ENCODE measurements at places on chromosomes 5 and 9.
A peak's percentile ranks its signal among the peaks of the same experiment; 100 is the strongest.

GRCh38 chr5:82354543-82354942, 76.4 kb upstream of the RPS23 start:
- DNase-seq = no peak

DNA sequence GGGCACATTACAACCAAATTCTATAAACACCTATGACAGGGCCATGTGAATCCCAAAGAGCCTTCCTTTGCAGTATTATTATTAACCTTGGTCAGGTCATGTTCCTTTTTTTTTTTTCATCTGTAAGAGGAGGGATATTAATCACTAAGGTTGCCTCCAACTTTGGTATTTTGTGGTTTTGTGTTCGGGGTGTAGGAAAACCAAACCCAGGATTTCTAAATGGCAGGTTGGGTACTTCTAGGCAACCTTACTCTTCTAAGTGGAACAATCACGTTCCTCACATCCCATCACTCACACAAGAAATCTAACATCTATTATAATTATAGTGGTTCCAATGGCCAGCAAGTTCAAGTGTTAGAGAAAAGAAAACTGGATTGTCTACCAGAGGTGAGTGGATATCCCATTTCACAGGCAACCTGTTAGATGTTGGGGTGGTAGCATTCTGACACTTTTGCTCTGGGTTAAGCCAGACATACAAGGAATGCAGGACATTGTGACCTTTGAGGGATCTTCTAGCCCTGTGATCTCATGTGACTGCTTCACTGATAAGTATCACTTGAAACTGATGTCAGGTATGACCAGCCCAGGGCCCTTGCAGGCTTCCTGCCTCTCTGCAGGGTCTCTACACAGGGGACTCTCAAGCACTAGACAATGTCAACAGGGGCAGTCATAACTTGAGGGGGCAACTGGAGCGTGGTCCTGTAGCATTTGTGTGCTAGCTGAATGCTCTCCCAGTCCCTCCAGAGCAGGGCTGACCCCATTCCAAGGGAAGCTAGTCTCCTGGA, 126.2 kb upstream of the VLDLR start:
- no peak for DNase-seq

DNA sequence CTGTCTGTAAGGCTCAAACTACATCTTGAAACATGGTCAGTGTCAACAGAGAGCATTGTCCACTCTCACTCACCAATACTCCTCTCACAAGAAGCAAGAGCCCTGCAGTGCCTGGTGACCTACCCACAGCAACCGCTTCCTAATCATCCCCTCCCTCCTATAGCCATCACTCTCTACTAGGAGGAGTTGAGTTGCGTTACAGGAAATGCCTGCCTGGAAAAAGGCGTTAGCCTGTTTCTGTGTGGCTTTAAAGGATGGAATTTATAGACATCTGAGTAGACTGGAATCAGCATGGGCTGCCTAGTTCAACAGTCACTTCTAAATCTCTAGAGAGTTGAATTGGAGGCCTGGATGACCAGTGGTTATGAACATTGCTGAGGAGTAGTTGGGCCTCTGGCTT, 108.3 kb upstream of the FER start:
- no peak for DNase-seq

DNA sequence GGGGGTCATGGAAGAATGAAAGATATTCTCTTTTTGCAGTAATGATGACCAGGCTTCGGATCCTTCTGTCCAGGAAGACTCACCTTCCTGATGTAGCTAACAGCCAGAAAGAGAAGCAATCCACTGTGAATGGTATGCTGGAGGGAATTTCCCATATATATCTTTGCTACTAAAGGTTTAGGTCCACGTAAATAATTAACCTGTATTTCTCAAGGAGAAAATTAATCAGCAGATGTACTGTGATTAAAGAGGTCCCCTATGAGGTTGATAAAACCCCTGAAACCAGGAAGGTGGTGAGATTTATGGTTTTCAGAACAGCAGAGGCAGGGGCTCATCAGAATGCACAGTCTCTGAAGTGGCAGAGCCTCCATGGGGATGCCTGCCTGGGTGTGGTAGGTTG, 11.4 kb upstream of the RAB3C start:
- DNase-seq = no peak

GRCh38 chr5:172773481-172774469, 2.8 kb upstream of the DUSP1 start:
- DNase-seq = no peak

DNA sequence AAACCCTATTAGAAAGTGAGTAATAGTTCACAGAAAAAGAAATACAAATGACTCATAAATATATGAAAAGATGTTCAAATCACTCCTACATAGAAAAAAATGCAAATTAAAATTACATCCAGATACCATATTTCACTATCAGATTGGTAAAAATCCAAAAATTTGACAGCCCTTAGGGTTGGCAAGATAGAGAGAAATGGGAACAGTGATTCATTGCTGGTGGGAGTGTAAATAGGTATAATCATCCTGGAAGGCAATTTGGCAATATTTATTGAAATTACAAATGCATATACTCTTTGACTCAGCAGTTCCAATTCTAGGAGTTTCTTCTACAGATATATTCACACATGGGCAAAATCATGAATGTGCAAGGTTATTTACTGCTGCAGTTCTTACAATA, 273.5 kb downstream of the NR2F1-AS1 start:
- DNase-seq = no peak

DNA sequence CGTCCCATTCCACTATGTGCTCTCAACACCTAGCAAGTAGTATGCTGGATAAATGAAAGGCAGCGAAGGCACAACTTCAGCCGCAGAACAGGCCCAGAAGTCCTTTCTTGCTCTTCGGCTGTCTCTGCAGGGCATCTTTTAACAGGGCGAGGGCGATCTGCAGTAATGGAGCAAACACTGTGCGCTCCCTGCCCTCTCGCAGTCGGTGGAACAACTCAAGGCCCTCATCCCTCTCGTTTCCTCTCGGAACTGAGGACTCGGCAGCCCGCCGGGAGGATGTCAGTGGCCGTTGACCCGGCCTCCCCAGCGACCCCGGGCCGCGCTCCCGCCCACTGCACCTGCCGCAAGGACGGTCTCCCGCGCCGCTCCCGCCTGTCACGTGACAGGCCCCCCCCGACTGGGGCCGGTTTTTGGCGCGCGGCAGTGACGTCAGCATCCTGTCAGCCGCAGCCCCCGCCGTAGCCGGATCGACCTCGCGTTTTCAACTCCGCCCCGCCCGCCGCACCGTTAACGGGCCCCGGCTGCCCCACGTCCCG, 1.1 kb downstream of the ZNF367 start:
- peak; percentile 30 for DNase-seq

DNA sequence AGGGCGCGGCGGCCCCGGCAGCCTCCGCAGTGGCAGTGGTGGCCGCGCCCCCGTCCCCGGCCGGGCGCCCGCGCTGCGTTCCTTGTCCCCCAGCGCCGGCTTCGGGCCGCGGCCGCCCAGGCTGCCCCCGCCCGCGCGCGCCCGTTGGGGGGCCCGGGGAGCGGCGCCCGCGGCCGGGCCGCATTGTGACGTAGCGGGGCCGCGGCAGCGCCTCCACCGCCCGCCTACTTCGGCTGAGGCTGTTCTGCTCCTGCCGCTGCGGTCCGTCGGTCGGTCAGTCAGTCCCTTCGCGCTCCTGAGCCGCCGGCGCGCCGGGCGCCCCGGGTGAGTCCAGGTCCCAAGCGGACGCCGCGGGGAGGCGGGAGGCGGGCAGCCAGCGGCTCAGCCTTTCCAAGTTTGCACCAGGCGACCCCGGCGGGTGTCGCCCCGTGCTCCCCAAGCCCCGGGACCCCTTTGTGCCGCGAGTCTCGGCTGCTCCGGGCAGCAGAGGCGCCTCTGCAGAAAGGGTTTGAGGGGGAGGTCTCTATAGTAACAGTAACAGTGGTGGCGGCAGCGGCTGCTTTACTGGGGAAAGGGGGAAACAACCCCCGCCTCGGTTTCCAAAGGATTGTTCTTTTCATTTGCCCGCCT, at the start of gene SNCAIP:
Gene SNCAIP, plus strand, starts transcription at position 277 of the 630 bp plus-strand sequence. CDS start 78,898 bp downstream, outside the sequence.
- DNase-seq = no peak

DNA sequence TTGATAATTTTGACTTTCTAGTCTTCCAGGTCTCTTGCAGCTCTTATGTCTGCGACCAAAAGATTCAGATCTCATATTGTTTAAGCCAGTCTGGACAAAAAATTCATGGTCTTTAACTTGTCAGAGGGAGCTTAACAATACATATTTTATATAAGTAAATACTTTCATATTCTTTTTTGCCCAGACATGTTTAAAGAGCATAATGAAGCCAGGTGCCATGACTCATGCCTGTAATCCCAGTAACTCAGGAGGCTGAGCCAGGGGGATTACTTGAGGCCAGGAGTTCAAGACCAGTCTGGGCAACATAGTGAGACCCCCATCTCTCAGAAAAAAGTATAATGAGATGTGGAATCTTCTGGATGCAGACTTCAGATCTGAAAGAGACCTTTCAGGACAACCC, 69.8 kb downstream of the JMY start:
- DNase-seq = no peak

DNA sequence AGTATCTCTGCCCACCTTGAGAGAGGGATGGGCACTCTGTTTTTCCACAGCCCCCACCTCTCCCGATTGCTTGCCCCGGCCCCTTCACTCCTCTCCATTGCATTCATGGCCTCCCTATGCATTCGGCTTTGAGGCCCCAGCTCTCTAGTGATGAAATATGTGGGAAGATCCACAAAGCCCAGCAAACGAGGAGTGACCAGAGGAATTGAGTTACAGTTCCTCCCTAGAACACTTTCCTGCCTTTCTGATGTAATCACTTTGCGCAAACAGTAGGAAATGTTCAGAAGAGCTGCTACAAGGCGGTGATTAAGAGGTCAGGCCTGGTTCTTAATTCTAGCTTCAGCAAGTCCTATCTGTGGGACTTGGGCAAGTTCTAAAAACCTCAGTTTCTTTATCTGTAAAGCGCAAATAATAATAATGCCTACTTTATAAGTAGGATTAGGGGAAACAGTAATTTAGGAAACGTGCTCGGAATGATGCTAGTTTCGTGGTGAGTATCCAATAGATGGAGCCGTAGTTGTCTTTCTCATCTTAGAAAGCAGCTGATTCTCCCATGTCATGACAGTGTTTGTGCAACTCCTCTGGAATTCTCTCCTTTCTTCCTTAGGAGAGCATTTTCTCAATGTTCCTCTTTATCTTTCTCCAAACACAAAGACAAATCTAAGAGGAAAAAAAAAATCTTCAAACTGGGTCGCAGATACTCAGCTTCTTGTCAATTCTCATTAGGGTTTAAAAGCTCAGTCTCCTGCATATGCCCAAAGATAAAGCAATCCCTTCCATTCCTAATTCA, 99.5 kb upstream of the MSX2 start:
- no peak for DNase-seq

- no peak for DNase-seq
Measured at GRCh38 chr9:135902655-135903357, 4.5 kb downstream of the CAMSAP1 start.

DNA sequence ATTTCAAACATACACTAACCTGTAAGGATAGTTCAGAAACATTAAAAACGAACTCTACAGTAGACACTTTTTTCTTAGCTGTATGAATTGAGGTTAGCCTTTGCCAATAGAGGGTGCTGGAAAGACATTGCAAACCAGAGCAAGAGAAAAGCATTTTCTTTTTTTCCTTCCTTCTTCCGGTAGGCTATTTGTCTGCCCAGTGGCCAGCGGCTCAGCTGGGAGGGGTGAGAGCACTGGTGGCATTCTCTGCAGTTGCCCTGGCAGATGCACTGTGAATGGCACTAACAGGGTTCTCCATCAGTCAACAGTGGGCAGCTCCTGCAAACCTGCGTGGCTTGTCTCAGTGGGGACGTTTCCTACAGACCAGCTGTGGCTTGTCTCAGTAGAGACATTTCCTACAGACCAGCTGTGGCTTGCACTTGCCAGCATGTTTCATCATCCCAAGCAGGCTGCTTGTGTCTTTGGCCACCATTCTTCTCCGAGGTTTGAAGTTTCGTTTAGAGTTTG, 984.5 kb upstream of the CDH18 start:
- no peak for DNase-seq

DNA sequence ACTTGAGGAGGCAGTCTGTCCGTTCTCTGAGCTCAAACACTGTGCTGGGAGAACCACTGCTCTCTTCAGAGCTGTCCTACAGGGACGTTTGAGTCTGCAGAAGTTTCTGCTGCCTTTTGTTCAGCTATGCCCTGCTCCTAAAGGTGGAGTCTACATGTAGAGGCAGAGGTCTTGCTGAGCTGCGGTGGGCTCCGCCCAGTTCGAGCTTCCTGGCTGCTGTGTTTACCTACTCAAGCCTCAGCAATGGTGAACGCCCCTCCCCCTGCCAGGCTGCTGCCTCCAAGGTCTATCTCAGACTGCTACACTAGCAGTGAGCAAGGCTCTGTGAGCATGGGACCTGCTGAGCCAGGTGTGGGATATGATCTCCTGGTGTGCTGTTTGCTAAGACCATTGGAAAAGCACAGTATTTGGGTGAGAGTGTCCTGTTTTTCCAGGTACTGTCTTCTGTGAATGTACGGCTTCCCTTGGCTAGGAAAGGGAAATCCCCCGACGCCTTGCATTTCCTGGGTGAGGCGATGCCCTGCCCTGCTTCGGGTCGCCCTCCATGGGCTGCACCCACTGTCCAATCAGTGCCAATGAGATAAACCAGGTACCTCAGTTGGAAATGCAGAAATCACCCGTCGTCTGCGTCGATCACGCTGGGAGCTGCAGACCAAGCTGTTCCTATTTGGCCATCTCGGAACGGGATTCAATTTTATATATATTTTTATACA, 58.5 kb downstream of the CNTRL start:
- no peak for DNase-seq

GRCh38 chr5:93621327-93621798, 38.3 kb downstream of the NR2F1 start:
- DNase-seq = no peak

DNA sequence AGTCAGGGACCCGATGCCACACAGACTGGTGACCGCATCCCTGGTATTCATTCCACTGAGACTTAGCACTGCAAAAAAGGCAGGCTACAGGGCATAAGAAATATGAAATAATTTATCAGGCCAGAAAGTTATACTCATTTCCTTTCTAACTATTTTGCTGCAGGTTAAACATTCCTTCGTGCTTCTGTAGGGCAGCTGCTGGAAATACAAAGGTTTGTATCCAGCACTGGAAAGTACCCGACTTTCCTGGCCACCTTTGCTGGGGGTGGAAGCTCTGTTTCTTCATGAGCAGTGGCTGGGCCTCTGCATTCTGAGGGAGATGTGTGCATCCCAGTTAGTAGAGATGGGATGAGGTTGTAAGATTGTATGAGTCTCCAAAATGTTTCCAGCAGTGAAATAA, 478.6 kb upstream of the WWC1 start:
- no peak for DNase-seq

GRCh38 chr5:90434116-90434714, 24.7 kb upstream of the CETN3 start:
- DNase-seq = no peak

DNA sequence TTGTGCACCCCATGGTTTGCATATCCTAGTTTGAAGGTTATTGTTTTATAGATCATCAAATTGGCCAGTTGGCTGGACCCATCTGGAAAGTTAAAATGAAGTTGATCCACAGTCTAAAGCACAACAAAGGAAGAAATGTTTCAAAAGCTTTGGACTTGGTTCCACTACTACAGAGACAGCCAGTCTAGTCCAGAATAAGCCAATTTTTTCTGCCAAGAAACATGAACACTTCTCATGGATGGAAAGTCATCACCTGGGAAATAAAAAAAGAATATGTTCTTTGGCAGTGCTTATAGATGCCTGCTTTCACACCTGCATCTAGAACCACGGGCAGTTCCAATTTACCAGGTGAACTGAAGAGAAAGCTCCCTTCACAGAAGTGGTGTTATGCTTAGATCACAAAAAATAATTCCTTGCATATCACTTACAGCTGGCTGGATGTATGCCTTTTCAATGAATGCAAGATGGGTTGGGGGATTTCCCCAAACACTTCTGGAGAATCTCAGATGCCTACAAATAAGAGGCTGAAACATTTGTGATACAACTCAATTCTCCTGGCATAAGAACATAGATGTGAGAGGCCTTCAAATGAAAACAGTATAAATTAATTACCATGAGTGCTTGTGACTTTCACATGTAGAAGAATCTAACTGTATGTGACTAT, 26.9 kb downstream of the C9 start:
- DNase-seq = no peak

All from AG04450 (cell line).